ENCODE measurements at places on chromosomes 7 and 10.
A peak's percentile ranks its signal among the peaks of the same experiment; 100 is the strongest.

- no peak for DNase-seq
These were observed 38.8 kb downstream of the TMEM270 start for GRCh38 chr7:73899731-73900142.

GRCh38 chr10:77611221-77611620 is 26.4 kb downstream of the KCNMA1 start:
- DNase-seq: no peak

- DNase-seq: no peak
These were observed 266.9 kb upstream of the KLF14 start for GRCh38 chr7:131000873-131001272.

DNA sequence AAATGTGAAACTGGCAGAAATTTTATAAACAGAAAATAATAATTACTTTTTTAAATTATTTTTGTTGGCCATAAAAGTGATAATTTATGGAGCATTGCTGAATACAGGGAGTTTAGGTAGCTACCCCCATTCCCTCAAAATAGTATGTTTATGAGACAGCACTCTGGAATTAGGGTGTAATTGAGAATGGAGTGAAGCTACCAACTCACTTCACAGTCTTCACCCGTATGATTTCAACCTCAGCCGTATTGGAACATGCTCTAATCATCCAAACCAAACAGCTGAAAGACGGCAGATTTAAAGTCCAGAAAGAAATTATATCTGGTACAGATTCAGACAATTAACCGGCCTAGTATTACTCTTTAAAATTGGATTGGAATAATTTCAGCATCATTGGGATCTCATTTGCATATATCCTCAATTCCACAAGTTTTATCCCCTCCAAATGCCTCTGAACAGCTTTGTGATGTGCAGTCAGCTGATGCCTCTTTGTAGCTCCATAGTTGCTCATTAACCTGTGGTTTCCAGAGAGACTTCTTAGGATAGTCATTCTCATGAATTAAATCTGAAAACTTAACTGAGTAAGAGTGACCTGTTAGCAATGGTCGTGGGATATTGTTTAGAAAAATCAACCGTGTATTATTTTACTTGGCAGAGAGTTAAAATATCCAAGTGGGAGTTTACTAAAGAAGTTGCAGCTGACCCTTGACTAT is 59.1 kb upstream of the GJD4 start:
- peak; percentile 98 for DNase-seq

DNA sequence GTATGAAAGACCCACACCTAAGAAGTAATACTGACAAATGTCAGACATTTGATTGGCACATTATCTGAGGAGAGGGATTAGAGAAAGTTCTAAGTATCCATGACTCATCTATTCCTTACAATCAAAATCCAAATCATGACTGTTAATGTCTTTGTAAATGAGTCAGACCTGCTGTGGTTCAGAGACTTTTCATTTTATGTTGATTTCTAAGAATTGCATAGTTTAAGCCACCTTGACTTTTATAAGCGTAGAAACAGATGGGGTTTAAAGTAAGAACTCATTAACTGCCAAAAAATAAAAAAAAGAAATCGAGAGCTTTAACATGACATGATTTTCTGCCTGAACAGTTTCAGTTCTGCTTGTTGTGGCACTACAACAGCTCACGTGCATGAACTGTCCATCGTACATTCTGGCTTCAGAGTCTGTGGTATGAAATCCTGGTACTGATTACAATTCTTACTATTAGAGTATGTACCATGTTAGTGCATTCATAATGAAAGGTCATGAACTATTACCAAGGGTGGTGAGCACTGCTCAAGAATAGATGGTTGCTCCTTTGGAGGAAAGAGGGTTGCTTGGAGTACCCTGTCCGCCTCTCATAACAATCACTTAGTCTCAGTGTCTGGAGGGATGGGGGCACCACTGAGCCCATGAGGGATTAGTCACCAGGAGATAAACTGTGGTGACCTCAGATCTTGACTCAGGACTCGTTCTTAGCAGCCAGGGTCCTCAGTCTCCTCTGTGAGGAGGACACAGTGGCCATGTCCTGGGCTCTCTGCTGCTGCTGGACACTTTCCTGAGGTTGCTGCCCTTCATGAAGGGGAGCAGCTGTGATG is 42.2 kb downstream of the ACSM6 start:
- DNase-seq: peak; percentile 94

DNA sequence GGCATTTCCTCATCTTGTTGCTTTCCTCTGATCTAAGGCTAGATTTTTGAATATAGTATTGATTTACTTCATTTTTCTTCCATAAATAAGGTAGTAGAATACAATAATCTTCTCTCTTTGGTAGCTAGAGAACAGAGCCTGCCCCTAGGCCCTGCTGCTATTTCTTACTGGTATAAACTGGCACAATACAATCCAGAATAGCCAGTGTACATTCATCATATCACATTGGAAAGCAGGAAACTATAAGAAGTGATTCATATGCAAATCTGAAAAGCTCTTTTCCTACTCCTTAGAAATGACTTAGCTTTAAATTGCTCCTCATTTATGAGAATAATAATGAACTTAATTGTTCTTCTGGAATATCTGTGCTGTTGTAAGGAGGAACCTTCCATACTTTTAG is 100.2 kb downstream of the KCND2 start:
- DNase-seq: no peak

DNA sequence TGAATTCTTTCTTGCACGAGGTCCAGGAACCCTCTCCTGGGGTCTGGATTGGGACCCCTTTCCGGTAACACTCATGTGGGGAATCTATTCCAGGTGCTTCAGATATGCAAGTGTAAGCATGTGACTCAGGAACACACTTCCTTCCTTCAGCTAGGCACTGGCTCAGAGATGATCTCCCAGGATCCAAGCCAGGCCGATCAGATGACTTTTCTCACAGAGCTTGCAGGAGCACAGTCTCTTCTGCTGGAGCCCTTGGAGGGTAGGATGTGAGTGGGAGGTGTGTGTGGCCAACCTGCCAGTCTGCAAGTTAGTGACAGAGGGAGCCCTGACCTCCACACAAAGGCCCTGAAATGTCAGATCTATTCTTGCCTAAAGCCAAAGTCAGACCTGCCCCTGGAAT is 108.3 kb downstream of the CPXM2 start:
- DNase-seq: no peak

DNA sequence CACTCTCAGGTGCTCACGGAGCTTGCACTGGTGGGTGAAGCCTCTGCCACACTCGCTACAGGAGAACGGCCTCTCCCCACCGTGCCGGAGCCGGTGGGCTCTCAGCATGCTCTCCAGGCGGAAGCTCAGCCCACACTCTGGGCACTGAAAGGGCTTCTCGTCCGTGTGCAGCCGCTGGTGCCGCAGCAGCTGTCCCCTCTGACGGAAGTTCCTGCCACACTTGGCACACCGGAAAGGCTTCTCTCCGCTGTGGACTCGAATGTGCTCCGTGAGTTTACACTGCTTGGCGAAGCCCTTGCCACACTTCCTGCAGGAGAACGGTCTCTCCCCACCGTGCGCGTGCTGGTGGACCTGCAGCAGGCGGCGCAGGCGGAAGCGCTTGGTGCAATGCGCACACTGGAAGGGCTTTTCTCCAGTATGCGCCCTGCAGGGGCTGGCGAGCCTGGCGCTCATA is 19.3 kb downstream of the ZNF786 start:
- DNase-seq: no peak

- peak; percentile 62 for DNase-seq
These were observed 51.9 kb upstream of the A1CF start for GRCh38 chr10:50937230-50937907.

GRCh38 chr10:34219753-34220548 is 595.1 kb downstream of the PARD3 start:
- DNase-seq: no peak

DNA sequence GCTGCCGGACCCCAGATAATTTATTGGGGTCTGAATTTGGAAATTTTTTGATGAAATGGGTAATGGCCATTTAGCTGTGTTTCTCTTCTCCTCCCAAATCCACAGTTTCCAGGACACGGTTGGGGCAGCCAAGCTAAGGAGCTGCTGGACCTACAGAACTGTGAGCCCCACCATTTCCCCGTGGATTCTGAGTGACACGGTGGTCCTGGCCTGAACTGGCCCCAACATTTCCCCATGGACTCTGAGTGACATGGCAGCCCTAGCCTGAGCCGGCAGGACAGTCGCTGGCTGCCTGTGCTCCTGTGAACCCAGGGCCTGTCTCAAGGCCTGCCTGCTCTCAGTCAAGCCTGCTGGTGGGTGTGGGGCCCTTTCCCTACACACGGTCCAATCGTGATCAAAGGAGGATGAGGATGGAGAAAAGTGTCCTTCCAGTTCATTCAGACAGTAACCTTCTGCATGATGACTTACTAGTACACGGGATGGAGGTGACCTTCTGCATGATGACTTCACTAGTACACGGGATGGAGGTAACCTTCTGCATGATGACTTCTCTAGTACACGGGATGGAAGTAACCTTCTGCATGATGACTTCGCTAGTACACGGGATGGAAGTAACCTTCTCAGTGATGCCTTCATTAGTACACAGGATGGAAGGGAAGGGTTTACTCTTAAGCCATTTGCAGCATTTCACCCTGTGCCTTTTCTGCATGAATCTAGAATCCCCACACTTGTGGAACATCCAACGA is 359.9 kb downstream of the GLRX3 start:
- DNase-seq: no peak

- DNase-seq: no peak
These were observed 20.9 kb downstream of the EBF3 start for GRCh38 chr10:129942936-129943715.

- no peak for DNase-seq
These were observed 5.5 kb downstream of the RBP4 start for GRCh38 chr10:93595378-93596161.

DNA sequence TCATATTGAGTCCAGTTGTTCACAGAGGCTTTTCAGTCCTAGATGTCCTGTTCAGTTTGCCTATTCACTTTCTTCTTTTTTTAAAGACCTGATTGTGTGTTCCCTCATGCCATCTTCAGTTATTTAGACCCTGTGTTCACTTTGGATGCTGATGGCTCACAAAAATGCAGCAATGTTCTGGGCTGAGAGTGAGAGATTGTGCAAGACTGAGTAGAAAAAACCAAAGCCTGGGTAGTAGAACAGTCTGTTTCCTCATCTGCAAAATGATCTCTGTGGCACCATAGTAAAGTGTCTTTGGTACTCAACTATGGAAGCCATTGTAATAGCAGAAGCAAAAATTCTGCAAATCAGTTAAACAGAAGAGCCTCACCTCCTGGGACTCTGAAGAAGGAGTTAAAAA is 43.2 kb downstream of the AKR1B1 start:
- DNase-seq: peak; percentile 7

DNA sequence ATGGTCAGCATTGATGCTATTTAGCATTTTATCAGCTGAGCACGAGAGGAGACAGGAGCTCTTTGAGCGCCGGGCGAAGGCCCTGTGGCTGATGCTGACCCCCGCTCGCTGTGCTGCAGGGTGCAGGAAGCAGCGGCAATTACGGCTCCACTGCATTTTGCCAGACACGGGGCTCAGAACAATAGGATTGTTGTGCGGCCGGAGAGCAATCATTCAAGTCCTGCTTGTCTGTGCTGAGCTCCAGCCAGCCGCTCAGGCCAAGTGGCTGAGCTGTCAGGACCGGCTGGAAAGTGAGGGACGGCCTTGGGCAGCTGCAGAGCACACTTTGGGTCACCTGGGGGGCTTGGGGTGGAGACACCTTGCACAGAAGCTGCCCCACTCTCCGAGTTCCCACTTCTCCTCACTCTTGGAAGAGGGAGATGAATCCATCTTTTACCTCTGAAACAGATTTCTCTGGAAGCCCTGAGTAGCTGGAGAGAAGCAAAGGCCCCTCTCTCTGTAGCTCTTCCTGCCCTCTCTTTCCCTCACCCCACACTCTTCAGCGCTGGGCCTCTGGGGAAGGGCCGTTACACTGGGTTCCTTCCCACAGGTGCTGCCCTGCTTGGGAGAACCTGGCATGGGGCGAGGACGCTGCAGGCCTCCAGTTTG is 17.3 kb upstream of the ADARB2 start:
- DNase-seq: no peak

GRCh38 chr7:90857603-90858002 is 261.5 kb downstream of the CDK14 start:
- peak; percentile 5 for DNase-seq

DNA sequence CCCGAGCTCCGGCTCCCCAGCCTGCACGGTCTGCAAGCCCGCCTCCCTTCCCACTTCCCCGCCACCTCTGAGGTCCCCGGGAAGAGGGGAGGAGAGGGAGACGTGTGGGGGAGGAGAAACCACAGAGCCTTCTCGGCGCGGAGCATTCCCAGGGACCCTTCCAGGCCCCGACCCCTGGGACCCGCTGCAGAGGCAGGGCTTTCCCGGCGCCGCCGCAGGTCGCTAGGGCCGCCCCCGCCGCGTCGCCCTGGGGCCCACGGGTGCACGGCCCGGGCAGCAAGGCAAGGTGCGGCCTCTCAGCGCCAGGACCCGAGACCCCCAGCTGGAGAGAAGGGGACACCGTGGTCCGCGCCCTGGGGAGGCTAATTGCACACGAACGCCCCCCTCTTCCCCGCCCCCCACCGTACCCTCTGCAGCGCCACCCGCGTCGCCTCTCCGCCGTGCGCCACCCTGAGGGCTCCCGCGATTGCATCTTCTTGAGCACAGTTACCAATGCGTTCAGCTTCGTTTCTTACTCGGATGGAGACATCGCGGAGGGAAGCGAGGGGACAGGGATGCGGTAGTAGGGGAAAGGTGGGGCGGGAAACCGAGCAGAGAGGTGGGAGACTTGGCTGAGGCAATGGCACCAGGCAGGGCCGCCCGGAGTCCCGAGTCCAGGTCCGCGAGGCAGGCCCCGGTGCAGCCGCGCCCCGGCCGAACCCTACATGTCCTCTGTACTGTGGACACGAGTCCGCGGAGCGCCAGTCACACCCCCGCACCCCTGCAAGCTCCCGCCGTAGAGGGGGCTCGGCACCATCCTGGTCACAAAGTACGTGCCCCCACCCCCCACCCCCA is 28.9 kb downstream of the SKIDA1 start:
- no peak for DNase-seq

GRCh38 chr7:28145931-28146330 is 34.7 kb downstream of the JAZF1 start:
- DNase-seq: no peak

GRCh38 chr10:3567291-3567963 is 217.6 kb downstream of the KLF6 start:
- no peak for DNase-seq

DNA sequence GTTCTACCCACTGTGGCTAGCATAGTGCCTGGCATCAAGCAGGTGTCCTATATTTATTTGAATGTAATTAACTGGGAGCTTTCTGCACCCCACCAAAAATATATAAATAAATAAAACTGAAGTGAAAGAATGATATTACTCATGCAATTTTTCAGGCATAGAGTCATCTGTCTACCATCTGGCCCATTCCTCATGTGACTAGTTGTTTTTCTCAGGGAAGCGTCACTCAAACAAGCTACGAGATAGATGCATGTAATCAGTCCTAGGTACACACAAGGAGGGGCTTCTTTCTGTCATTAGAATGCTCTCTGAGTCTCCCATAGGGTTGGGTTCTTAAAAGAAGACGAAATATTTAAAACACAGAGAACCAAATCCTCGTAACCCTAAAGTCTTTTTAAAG is 255.5 kb upstream of the KMT2E start:
- no peak for DNase-seq

- DNase-seq: no peak
These were observed 13.8 kb downstream of the LRRN3 start for GRCh38 chr7:111104710-111105109.

GRCh38 chr10:84391326-84391725 is 62.9 kb downstream of the CCSER2 start:
- no peak for DNase-seq
